ENCODE measurements at places on chromosomes 11 and 22. TPM values are rescaled to one million over a fixed set of nuclear protein-coding genes. Genes with fewer than 3 reads are reported as not detected.

Gene TMEM123
- 249 TPM for total RNA-seq

Gene CSF2RB
- total RNA-seq, result 8.6 TPM

Gene BDNF
- total RNA-seq, result 6.0 TPM

Gene PSMA1
- total RNA-seq, result 138 TPM

Gene MRGPRX4
- not detected for total RNA-seq

Gene P4HA3
- total RNA-seq, result 1.7 TPM

Gene MTA2
- total RNA-seq, result 128 TPM

Gene C11orf42
- not detected for total RNA-seq

Gene SCO2
- not detected for total RNA-seq

Gene PRR33
- not detected for total RNA-seq

Gene LPXN
- 14.7 TPM for total RNA-seq

Gene SHISAL1
- total RNA-seq, result 4.0 TPM

Gene NPAS4
- 1.2 TPM for total RNA-seq

Gene GUCY1A2
- total RNA-seq, result 23.8 TPM

Gene ANGPTL5
- total RNA-seq, result not detected

Gene CCDC34
- 10.2 TPM for total RNA-seq

Gene CAPN1
- 598 TPM for total RNA-seq

Gene ANKK1
- 1.4 TPM for total RNA-seq

Gene WNT11
- 1.7 TPM for total RNA-seq

Gene ZBTB44
- 62.3 TPM for total RNA-seq

Gene FIBIN
- total RNA-seq, result 6.1 TPM

Gene OR51B5
- 0.99 TPM for total RNA-seq

Gene DSCAML1
- total RNA-seq, result 0.81 TPM

Gene A4GALT
- 57.9 TPM for total RNA-seq

Gene SAA2
- 6.7 TPM for total RNA-seq

Gene USP2
- 4.8 TPM for total RNA-seq

Gene OR5A2
- not detected for total RNA-seq

Gene ELMOD1
- total RNA-seq, result 0.39 TPM

Gene LMO2
- 14.0 TPM for total RNA-seq

Gene CYP2D6
- total RNA-seq, result 2.0 TPM

Gene SYTL2
- 254 TPM for total RNA-seq

Gene SNX32
- total RNA-seq, result 2.6 TPM

Gene DNAJB7
- total RNA-seq, result not detected

Gene HBE1
- not detected for total RNA-seq

Gene PIWIL4
- total RNA-seq, result 3.7 TPM

Gene SLC25A1
- 69.9 TPM for total RNA-seq

Gene BTG4
- total RNA-seq, result not detected

Gene OR8D1
- not detected for total RNA-seq

Gene SAA1
- total RNA-seq, result 5.5 TPM

Gene HBB
- total RNA-seq, result 144 TPM

Data from ureter (tissue), 1 donor.